Amniotic stem cell (primary cell): ENCODE measurements at places on chromosomes 11 and 22.

- no peak for DNase-seq
These were observed 38.1 kb downstream of the NUMA1 start for GRCh38 chr11:72042064-72042745.

GRCh38 chr11:83725728-83726127 lies 439.6 kb upstream of the CCDC90B start:
- DNase-seq, result no peak

- no peak for DNase-seq
These were observed 3.1 kb downstream of the TAF10 start for GRCh38 chr11:6608726-6609501.

DNA sequence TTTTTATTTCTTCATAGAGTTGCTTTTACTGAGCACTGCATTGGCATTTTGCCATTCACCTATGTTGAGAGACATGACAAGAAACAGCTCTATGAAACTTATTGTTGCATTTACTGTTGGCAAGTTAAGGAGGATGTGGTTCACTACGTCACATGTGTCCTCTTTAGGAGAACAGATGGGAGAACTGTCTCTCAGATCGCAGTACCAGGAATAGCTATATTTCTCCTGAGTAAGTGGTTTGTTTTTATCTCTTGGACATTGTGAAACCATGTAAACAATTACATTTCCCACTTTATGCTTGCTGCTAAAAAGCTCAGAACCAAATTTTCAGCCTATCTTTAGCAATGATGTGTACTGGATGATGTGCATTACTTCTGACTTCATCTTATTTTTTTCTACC lies 34.8 kb upstream of the PSMA1 start:
- DNase-seq, result no peak

DNA sequence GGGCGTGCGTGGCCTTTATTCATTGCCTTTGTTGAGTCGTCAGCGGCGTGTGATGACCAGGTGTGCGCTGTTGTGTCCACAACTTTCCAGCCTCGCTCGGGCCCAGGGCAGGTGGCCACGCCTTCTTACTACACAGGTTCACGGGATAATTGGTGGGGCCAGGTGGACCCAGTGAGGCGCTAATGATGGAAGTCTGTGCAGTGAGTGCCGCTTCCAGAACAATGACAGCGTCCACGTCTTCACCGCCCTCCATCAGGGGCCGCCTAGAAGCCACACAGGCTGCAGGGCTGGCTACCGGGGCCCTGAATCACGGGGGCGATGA lies 1197.3 kb downstream of the BRD1 start:
- DNase-seq, result no peak

- no peak for DNase-seq
These were observed 113.4 kb upstream of the CRYBB3 start for GRCh38 chr22:25085930-25086901.

GRCh38 chr11:116044941-116045340 lies 540.7 kb upstream of the CADM1 start:
- no peak for DNase-seq

DNA sequence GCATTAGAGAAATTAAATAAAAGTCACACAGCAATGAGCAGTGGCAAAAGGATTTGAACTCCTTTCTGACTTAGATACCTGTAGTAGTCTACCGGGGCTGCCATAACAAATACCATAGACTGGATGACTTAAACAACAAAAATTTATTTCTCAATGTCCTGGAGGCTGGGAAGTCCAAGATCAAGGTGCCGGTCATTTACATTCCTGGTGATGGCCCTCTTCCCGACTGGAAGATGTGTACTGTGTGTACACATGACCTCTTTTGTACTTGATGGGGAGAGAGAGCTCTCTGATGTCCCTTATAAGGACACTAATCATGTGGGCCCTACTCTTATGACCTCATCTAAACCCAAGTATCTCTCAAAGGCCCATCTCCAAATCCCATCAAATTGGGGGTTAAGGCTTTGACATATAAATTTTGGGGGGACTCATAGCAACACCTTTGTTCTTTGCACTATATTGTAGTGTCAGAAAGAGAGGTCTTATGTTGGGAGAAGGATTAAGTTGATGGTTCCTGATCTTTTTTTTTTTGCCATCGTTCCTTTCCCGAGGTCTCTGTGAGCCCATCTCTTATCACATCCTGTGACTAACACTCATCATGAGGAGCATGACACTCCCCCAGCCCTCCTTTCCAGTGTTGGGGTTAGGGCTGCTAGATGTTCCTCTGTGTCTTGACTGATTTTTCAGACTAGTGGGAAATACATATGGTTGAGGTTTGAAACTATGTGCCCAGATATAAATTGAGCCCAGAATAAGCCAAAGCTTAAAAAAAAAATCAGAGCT lies 104.3 kb downstream of the TRAF6 start:
- no peak for DNase-seq

DNA sequence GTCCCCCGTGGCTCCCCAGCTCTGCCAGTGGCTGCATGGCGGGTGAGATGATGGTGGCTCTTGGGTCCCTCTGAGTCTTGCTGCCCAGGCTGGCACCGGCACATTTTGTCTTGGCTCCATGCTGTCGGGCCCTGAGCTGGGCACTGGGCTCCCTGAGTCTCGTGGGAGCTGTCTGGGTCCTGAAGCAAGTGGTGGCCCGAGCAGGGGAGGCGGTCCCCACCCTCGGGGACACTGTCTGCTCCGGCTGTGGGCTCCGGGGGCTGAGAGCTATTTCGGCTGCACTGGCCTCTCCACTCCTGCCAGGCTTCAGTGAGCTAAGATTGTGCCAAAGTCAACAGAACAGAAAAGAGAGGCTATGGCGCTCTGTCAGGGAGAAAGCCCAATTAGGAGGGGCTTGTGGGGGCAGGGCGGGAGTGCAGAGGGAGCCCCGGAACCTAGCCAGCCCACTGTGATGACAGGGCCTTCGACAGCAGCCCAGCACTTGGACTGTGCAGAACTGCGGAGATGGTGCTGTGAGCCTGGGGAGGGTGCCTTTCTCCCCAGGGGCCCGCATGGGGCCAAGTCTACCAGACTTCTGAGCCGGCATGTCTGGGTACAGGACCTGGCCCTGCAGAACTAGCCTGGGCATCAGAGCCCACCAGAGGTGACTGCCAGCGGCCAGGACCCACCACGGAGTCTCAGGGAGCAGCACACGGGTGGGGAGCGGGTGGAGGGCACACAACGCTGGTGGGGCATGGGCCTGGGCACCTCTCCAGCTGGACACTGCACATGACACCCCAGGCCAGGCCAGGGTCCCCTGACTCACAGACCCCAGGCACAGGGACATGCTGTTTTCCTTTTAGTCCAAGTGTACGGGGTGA lies 38.0 kb downstream of the RTN4R start:
- no peak for DNase-seq

- DNase-seq, result no peak
These were observed 6.0 kb upstream of the SLC35C1 start for GRCh38 chr11:45798793-45799441.

GRCh38 chr22:45216133-45217003 lies 24.3 kb downstream of the KIAA0930 start:
- DNase-seq, result no peak

DNA sequence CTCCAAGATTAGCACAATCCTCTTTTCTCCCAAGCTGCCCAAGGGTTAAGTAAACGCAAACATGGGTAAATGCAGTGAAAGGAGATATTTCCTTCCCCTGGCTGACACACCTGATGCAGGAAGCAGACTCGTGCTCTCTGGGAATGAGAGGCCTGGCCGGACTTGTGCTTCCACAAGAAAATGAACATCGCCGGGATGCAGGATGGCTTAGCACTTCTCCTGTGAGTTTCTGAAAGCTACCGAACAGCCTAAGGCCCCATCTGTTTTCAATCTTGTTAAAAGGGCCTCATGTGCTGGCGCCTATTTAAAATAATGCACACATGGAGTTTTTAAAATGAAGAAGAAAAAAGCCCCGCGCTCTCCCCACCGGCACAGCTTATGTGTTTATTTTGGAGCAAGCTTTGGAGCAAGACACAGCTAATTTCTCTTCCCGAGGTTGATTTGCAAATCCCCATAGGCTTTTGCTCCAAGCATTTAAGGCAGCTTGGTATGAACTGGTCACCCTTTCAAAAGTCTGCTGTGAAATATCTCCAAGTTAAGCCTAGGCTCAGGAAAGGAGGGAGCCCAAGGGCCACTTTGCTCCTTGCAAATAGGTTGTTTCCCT lies 100.9 kb downstream of the SYN3 start:
- no peak for DNase-seq

GRCh38 chr22:35258191-35258988 lies 1.1 kb downstream of the HMGXB4 start:
- DNase-seq, result no peak

- DNase-seq, result no peak
These were observed 490.7 kb downstream of the MIAT start for GRCh38 chr22:27148055-27148454.

DNA sequence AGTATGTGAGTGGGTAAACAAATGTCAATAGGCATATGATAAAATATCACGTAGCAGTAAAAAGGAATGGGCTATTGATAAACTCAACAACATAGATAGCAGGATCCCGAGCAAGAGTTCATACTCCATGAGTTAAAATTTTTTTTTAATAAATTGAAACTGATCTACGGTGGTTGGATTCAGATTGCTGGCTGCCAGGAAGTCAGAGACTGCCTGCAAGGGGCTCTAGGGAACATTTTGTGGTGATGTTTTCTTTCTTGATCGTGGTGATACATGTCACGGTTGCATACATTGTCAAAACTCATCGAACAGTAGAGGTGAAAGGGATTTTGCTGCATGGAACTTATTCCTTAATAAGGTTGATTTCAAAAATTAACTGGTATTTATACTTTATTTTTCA lies 62.6 kb upstream of the WNT7B start:
- no peak for DNase-seq

- no peak for DNase-seq
These were observed 462.9 kb downstream of the TBC1D22A start for GRCh38 chr22:47225080-47225930.

DNA sequence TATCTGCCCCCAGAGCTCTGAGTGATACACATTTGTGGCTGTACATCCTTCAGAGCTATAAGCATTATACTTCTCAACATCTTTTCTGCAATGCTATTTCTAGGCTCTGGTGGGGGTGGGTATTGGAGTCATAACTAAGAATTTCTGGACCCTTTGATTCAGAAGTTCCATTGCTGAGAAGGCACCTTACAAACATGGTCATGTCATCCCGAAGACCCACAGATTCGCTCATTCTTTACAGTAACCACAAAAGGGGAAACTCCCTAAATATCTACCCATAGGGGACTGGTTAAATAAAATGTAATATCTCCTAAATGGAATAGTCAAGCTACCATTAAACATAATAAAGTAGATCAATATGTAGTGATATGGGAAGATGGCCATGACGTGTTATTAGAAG lies 98.8 kb downstream of the PRR5L start:
- DNase-seq, result no peak
